ENCODE measurements at places on chromosomes 2 and 18.
A peak's percentile ranks its signal among the peaks of the same experiment; 100 is the strongest.

GRCh38 chr2:182827182-182827879, 39.1 kb downstream of the FRZB start:
- DNase-seq = no peak

DNA sequence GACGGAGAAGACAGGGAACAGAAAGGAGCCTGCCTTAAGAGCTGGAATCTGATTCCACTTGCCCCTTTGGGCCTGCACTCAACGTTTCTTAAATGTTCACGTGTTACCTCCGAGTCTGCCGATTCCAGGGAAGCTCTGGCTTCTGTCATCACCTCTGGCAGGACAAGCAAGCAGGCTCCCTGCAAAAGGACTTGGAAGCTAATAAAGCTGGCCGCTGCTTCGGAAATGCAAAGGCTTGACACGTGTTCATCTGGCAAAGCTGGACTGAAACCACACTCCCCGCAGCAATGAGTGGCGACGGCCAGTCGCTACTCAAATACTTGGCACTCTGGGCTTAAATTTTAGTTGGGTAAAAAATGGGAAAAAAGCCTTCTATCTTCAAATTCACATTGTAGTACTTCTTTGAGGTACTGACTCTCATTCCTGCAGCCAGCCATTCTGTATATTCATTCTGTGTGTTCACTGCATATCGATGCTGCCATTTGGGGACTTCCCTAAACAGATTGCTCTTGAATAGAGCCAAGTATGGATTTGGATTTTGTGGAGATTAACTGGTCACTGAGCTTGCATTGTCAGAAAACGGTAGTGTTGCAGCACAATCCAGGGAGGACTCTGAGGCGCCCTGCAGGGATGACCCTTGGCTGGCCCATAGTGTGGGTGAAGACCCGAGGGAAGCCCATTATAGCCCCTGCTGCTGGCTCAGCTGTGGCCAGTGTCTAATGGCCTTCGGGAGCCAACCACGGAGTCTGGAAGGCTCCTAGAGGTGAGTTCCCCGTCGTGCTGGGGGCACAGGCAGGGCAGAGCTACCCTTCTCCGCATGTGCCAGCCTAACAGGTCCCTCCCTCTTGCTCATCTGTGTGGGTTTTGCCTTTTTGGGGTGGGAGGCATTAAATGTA, 231.5 kb downstream of the PRKCE start:
- DNase-seq = no peak

GRCh38 chr2:198297350-198297749, 493.0 kb downstream of the PLCL1 start:
- no peak for DNase-seq

DNA sequence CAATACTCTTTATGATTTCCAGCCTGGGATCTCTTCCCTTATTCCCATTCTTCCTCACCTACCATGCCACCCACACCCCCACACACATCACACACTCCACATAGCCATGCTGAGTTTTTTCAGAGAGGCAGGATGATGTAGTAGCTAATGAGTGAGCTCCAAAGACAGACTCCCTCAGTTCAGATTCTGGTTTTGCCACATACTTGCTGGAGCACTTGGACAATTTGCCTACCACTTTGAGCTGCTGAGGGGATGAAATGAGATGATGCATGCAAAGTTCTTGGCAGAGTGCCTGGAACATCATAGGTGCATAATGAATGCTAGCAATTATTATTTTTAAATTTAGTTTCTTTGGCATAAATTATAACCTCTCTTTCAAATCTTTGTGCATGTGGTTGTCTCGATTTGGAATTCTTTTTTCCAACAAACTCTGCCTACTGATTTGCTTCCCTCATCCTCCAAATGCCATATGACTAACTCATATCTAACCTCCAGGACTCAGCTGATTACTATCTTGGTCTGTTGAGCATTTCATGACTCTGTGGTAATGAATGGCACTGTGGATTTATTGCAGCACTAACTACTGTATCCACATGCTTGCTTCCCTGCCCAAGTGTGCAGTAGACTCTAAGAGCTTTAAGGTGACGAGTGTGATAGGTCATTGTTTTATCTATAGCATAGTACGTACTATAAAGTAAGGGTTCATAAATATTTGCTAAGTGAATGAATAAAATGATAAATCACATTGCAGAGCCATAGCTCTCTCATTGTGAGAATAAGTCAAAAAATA, 99.1 kb downstream of the TACR1 start:
- no peak for DNase-seq

- no peak for DNase-seq
Measured at GRCh38 chr2:100008956-100009355, 133.4 kb downstream of the AFF3 start.

- peak; percentile 1 for DNase-seq
Measured at GRCh38 chr2:74587664-74588277, 33.3 kb downstream of the DOK1 start.

- no peak for DNase-seq
Measured at GRCh38 chr2:112818094-112818902, 18.3 kb downstream of the IL1B start.

- DNase-seq = no peak
Measured at GRCh38 chr2:126801473-126801872, 97.2 kb upstream of the TEX51 start.

GRCh38 chr2:171924170-171924942, 2.1 kb downstream of the HAT1 start:
- no peak for DNase-seq

GRCh38 chr2:171800639-171801038, 93.4 kb downstream of the SLC25A12 start:
- DNase-seq = no peak

DNA sequence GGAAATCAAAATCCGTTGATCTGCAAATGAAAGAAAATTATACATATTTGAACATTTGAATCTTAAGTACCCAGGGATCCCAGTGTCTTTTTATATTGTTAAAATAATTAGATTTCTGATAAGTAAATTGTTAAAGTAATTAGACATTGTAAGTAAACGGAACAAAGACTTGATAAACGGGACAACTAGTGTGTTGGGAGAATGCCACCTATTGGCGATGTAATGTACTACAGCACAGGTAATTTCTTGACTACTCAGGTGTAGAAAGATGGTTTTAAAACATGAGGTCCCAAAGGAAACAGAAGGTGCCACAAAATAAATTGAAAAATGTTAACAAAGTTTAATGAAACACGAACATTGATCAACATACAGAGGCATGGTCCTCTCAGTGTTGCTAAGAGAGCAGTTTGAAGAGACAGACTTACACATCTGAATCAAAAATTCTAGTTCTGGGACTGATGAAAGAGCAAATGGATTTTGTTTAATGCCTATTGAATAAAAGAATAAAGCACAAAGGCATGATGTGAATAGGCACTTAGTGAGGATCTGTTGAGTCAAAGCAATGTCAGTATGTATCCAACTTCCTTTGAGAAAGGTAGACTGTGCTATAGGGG, 103.4 kb upstream of the RASGRP3 start:
- no peak for DNase-seq

- DNase-seq = no peak
Measured at GRCh38 chr18:42632801-42633200, 482.7 kb downstream of the RIT2 start.

DNA sequence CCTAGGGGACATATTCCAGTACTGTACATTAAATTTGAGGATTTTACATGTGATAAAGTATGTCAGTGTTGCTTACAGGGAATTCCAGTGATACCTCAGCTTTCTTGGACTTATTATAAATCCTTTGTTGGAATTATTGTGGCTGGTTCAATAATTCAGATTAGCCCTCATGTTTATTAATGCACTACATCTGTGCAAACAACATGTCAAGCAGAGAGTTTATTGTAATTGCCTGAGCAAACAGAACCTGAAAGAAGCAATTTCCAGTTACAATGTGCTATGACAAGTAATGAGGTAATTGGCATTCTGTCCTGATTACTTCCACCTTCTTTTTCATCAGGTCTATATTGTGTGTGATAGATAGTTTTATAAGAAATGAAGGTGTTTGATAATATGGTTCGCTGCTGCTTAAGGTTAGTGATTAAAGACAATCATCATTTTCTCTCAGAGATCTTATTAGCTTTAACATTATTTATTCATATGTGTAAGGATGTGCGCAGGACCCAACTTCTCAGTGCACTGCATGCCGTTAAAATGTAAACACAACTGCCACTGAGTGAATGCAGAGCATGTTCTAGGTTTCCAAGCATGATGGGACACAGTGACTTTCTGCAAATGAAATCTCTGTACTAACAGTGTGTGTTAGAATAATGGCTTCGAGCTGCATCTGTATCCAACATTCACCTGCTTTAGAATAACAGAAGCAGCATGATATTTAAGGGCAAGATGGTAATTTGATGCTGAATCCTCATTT, 973.7 kb upstream of the POU3F3 start:
- no peak for DNase-seq

- no peak for DNase-seq
Measured at GRCh38 chr18:70289351-70290312, 787 bp downstream of the SOCS6 start.

GRCh38 chr2:240295256-240296103, 140.0 kb upstream of the GPC1 start:
- DNase-seq = no peak

DNA sequence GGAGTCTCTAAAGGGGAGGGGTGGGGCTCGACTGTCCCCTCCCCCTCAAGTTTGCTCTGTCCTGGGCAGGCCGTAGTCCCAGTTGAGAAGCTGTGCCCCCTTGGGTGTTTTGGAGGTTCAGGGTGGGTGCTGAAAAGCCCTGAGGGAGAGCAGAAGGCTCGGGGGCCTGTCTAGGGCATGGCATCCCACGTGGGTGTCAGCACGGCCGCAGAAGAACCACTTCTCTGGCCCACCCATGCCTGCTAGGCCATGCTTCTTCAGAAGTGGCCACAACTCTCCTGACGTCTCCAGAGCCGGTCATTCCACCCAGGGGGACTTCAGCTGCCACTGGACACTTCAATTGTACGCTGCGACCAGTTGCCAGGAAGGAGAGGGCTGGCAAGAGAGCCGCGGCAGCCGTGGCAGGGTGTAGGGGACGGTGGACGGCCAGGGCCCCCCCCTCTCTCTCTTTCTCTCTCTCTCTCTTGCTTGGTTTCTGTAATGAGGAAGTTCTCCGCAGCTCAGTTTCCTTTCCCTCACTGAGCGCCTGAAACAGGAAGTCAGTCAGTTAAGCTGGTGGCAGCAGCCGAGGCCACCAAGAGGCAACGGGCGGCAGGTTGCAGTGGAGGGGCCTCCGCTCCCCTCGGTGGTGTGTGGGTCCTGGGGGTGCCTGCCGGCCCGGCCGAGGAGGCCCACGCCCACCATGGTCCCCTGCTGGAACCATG, at the start of gene INPP5D:
TSS of gene INPP5D (plus strand) at position 546 of the 704 bp plus-strand sequence. CDS start at position 683, 137 bp downstream.
- no peak for DNase-seq

DNA sequence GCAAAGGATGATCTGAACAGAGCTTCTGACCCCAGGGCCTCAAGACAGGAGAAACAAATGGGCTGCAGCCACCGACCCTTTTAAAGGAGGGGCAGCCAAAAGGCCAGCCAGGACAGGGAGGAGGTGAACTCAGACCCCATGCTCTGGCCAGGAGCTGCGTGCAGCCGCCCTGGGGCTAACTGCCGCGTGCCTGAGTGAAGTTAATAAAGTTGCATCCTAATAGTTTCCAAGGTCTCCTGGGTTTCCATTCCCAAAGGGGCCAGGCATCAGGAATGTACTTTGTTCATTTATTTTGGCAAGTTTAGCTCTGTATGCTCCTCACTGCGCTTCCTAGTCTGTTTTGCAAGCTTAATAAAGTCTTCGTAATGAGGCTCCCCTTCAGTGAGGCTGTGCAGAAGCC, 60.7 kb downstream of the EN1 start:
- DNase-seq = no peak

- no peak for DNase-seq
Measured at GRCh38 chr2:34423301-34423700, 824.2 kb upstream of the FAM98A start.

GRCh38 chr18:29271501-29271900, 1094.6 kb upstream of the CDH2 start:
- no peak for DNase-seq

DNA sequence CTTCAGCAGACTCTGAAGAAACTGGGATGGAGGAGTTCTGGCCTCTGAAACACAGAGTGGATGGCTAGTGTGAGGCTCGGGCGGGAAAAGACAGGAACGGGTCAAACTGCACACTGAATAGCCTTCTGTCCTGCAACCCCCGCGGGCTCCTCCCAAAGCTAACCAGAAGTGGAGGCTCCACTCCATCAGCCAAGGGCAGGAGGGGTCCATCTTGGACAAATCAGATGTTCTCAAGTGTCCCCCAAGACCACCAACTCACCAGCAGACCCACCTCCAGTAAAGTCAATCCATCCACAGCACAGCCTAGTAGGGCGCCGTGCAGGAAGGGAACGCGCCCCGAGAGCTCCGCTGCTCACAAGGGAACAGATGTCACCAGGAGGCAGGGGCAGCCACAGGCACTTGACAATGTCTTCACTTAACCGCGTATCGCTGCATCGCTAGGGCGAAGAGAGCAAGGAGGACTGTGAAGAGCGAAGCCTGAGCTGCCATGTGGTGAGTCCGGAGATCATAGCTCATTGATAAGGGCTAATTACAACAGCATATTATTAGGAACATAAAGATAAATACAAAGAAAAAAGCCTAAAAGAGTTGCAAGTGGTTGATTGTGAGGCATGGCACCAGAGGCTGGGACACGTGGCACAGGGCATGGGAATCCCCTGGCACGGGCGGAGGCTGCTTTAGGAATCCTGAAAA, 494.6 kb upstream of the MYT1L start:
- DNase-seq = no peak

GRCh38 chr2:222690564-222691200, 19.2 kb downstream of the MOGAT1 start:
- DNase-seq = no peak

DNA sequence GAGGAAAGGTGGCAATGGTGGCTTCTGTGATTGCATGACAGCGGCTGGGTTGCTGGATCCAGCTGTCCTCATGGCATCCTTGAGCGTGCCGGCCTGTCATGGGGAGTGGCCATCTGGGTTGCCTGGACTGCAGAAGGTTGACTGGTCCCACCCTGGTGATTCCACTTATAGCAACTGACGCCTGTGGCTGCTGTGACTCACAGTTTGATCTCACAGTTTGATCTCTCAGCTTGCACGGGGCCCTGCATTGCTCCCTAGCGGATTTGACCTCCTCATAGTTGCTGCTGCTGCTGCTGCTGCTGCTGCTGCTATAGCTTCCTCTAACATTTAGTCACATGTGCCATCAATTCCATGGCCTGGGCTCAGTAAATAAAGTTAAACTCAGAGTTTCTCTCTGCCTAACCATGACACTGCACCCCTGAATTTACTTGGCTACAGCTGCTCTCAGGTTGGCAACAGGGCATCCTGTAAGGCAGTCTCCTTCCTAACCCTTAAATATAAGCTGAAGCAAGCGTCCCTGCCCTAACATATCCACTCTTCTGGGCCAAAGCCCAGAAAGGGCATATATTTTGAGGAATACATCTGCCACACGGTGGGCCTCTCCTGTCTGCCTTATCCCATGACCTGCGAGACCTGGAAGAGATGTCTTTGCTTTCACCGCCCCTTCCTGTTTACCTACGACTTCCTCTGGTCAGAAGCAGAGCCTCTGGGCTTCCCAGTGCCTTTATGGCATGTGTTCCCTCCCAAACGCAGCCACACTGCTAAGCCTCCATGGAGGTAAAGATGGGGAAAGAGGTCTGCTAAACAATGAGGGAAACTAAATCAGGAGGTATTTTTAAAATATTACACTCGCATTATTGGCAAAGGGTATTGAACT, 37.8 kb upstream of the CCDC150 start:
- no peak for DNase-seq

Data from C1 segment of cervical spinal cord (tissue), 14 donors.